Activated naive CD4-positive, alpha-beta T cell (primary cell): ENCODE measurements at places on chromosomes 3 and 15.

- DNase-seq, result no peak
Measured at GRCh38 chr3:83941990-83942745, 1016.6 kb upstream of the CADM2 start.

DNA sequence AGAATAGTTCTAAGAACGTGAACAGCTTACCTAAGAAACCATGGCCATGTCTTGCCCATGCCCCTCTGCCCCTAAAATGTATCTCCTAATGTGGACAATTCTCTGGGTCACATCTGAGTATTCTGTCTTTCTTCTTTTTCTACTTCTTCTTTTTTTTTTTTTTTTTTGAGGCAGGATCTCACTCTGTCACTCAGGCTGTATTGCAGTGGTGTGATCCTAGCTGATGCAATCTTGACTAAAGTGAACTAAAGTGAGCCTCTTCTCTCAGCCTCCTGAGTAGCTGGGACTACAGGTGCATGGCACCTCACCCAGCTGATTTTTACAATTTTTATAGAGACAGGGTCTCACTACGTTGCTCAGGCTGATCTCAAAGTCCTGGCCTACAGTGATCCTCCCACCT lies 204.8 kb upstream of the ZPLD1 start:
- no peak for DNase-seq

DNA sequence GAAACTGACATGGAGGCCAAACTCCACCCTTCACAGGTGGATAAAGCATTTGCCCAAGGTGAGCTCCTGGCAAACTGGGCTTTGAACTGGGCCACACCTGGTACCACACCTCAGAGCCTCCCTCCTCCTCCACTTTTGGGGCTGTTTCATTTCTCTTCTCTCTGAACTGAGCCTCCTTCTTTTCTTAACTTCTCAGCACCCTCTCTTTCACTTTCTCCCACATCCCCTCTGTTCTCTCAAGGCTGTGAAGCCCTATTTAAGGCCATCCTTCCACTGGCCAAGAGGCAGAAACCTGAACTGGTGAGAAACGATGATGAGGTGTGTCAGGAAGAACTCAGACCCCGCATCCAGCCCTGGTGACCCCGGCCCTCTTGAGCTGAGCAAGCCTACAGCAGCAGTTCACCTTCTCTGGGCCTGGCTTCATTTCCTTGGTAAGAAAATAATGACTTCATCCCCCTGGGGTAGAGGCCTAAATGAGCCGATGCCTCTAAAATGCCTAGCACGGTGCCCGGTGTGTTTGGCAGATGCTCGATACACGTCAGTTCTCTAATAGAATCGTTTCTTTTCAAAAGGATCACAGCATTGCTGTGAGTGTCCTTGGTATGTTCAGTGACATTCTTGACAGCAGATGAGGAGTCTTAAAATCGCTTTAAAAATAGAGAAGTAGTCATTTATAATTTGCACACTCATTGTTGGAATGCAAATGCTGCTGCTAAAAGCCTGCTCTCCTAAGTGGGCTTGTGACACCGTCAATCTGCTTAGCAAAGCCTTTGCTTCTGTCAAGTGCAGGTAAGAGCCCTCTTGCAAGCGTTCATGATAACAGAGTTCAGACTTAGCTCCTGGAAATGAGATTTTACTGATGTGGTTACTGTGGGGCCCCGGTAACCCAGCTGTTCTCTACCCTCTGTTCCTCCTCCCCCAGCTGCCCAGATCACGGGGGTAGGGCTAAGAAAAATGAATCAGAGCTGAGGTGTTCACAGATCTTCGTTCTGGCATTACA lies 97.7 kb upstream of the ATP2B2 start:
- DNase-seq, result no peak

GRCh38 chr3:106367496-106367895 lies 498.7 kb upstream of the CBLB start:
- no peak for DNase-seq

GRCh38 chr3:103499132-103499900 lies 1064.5 kb downstream of the ZPLD1 start:
- no peak for DNase-seq

- no peak for DNase-seq
Measured at GRCh38 chr3:158571969-158572765, 1.2 kb downstream of the MLF1 start.

GRCh38 chr3:132804498-132804897 lies 82.3 kb upstream of the NPHP3 start:
- DNase-seq, result no peak

DNA sequence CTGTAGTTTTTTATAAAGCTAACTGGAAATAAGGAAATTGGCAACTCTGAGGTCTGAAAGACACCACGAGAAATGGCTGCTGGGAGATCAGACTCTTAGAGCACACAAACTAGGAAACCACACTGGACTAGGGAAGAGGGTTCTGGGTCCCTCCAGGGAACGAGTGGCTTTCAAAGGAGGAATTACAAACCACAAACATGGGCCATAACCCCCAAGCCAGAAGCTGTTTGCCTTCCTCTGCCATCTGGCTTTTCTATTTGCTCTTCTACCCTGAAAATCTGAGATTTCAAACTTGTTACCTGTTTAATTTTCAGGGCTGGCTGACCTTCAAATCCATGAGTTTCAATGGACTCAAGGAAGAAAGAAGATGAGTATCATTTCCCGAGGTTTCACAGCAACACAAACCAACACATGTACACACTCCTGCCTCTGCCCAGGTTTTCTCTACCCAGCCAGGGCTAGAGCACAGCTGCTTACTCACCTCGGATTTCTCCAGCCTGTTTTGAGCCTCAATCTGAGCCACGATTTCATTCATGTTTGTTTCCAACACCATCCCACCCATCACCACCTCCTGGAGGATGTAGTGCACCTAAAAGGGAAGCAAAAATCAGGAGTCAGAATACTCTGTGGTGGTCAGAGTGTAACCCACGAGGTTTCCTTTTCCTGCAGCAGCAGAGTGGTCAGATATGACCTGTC lies 22.6 kb upstream of the ANPEP start:
- no peak for DNase-seq

GRCh38 chr15:29636140-29636539 lies 186.1 kb downstream of the TJP1 start:
- no peak for DNase-seq

GRCh38 chr3:52881871-52882270 lies 15.5 kb downstream of the STIMATE start:
- no peak for DNase-seq

GRCh38 chr15:73244333-73244732 lies 124.4 kb downstream of the HCN4 start:
- DNase-seq, result no peak

- no peak for DNase-seq
Measured at GRCh38 chr3:12894629-12895028, 53.3 kb upstream of the RPL32 start.

- no peak for DNase-seq
Measured at GRCh38 chr15:67043939-67044771, 21.2 kb upstream of the SMAD3 start.

DNA sequence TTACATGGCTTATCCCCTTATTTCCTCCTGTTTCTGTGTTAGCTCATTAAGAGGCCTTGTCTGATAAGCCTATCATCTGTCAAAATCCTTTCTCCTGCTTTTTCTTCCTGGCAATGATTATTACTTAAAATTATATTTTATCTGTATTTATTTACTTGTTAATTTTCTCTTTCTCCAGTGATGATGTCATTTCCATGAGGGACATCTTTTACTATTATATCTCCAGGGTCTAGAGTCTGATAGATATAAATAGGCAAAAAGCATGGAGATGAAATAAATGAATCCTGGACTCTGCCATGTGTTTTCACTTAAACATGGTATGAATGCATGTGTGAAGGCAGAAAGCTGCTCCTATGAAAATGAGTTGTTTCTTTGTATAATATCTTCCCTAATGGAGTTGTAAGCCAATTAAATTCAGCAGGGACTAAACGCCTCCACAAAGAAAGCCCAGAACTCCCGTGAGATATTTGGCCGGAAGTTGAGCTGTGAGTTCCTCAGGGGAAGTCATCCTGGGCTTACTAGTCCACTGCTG lies 375.2 kb downstream of the TUSC7 start:
- no peak for DNase-seq

DNA sequence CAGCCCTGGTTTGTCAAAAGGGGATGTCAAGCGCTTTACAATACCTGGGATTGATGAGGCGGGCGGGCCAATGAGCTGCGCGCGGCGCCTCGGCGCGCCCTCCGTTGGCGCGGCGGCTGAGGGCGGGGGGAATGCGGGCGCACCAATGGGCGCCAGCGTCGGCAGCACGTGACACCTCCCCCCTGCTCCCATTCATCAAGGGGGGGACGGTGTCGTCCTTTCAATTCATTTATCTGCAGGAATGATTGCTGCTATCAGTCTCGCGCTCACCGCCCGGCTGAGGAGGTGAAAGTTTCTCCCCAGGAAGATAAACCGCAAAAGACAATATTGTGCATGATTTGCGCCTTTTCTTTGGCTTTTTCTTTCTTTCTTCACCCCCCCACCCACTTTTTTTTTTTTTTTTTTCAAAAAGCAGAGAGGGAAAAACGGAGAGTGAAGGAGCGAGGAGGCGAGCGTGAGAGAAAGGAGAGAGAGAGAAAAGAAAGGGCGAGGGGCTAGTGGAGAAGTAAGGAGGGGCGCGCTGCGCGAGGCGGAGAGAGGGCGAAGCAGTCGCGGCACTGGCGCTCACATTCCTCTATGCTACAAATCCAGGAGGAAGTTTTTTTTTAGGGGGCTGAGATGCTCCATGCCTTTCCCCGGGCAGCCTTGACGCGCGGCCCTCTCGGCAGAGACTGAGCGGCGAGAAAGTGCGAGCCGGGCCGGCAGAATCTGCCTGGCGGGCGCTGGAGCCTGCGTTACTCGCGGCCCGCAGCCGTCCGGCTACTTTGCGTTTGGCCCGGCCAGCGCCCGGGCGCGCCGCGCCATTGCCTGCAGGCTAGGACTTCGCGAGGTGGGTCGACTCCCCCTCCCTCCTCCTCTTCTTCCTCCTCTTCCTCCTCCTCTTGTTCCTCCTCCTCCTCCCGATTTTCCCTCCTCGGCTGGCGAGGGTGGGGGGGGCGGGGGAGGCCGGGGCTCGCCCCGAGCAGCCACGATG lies at the start of gene ZIC1:
ZIC1 (plus strand) TSS at position 223 of the 973 bp plus-strand sequence; CDS start at position 971, 748 bp downstream.
- DNase-seq, result no peak

DNA sequence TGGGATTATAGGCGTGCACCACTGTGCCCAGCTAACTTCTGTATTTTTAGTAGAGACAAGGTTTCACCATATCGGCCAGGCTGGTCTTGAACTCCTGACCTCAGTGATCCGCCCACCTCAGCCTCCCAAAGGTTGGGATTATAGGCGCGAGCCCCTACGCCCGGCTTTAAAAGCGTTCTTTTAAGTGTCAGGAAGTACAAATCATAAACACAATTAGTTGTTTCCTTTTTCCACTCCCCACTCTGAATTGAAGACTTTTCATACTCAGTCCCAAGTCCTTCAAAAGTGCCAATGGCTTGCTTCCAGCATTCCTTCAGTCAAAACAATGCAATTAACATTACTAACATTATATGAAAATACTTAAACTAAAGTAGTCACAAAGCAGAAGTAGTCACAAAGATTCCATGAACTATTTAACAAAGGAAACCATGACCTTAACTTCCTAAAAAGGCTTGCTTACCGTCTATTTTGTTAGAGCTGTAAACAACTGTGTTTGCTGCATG lies 8.1 kb downstream of the WDR82 start:
- DNase-seq, result no peak

DNA sequence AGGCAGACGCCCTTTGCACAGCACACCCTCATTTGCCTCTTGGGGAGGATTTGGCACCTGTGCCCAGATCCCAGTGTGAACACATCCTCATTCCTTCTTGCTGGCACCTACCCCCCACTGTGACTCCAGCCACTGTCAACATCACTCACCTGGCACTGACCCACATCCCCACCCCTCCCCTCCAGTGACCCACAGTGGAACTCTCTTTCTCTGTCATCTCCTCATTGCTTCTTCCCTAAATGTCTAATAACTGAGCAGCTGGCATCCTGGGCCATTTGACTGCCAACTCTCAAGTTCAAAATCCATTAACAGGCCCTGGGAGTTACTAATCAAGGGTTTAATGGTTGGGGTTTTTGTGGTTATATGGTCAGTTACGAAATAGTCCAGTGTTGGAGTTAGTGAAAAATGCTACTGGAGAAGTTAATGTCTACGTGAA lies 14.4 kb downstream of the SNAPC5 start:
- DNase-seq, result no peak

- DNase-seq, result no peak
Measured at GRCh38 chr3:126128504-126129397, 44.8 kb upstream of the SLC41A3 start.

GRCh38 chr15:63983061-63983711 lies 63.1 kb downstream of the DAPK2 start:
- DNase-seq, result no peak

GRCh38 chr3:14323401-14324223 lies 78.8 kb upstream of the SLC6A6 start:
- DNase-seq, result no peak

DNA sequence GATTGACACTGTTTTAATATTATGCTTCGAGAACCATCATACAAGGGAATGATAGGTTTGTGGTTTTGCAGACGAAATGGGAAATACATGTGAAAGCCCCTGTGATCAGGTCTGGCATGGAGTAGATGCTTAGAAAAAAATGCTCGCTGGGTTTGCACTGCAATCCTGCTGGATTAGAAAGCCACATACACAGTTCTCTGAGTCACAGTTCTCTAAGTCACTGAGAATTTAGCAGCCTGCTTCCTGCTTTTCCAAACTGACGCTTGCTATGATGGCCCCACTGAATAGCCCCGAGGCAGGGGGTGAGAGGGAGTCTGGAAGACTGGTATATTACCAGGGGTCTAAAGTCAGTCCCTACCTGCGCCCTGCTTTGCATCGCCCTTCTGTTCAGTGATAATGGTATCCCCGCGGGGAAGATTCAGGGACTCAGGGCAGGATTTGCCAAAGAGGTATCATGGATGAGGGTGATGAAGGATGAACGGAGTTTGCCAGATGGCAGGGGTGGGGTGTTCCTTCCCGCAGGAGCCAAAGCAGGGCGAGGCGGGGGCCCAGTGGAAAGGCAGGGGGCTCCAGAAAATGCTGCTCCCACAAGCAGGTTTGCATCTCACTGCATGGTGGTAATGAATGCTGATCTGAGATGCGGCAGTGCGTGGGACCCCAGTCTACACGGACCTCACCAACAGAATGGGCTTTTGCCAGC lies 82.3 kb downstream of the IQSEC1 start:
- no peak for DNase-seq

DNA sequence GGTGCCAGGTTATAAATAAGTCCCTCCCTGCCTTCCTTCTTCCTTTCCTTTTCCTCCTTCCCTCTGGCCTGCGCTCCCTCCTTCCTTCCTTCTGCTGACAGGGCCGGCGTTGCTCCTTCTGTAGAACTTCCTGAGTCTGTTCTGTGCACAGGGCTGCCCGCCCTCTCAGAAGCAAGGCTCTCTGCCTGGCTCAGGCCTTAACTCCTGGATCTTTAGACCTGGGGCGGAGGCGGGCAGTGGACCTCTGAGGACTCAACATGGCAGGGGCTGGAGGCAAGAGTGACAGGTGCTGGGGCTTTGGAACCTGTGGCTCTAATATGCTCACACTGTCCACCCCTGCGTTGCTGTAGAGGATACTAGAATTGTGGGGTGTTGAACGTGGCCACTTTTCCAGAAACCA lies 86.4 kb upstream of the SEC13 start:
- DNase-seq, result no peak

- DNase-seq, result no peak
Measured at GRCh38 chr15:40844696-40845030, 815 bp downstream of the SPINT1 start.

- no peak for DNase-seq
Measured at GRCh38 chr15:30940359-30940758, 36.6 kb downstream of the FAN1 start.

GRCh38 chr15:80462111-80462510 lies 57.9 kb downstream of the ARNT2 start:
- no peak for DNase-seq

- no peak for DNase-seq
Measured at GRCh38 chr3:5798809-5799208, 611.3 kb downstream of the EDEM1 start.

GRCh38 chr3:128489674-128489926 lies 3.4 kb downstream of the GATA2 start:
- DNase-seq, result no peak
